ENCODE measurements at places on chromosomes 2 and 18.
A peak's percentile ranks its signal among the peaks of the same experiment; 100 is the strongest.

GRCh38 chr2:1546023-1546591 lies 132.8 kb downstream of the TPO start:
- DNase-seq = no peak

DNA sequence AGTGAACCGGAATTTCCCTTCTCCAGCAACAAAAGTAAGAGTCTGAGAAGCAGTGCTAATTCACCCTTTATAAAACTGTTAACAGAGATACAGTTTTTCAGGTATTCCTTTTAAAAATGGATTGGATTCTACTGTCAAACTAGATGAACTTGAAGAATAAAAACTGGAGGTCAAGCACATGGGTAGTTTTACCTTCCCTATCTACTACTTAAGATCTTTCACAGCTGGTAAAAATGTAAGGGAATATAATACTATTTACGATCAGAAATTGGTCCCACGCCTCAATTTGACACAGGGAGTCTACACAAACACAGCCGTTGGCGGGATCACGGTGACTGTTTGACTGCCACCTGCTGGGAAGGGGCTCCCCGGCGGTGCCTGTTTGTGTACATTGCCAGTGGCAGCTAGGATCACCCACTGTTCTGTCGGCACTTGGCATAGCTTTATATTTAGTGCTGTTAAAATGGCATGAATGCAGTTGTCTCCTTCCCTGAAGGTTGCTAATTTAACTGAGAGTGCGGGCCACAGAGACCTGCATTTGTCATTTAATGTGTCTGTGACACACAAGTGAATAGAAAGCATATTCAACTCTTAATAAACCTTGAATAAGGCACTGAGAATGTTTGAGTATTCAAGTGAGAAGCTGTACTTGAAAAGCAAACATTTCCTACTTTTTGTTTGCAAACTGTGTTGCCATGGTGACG lies 59.5 kb downstream of the ABCG8 start:
- DNase-seq = no peak

DNA sequence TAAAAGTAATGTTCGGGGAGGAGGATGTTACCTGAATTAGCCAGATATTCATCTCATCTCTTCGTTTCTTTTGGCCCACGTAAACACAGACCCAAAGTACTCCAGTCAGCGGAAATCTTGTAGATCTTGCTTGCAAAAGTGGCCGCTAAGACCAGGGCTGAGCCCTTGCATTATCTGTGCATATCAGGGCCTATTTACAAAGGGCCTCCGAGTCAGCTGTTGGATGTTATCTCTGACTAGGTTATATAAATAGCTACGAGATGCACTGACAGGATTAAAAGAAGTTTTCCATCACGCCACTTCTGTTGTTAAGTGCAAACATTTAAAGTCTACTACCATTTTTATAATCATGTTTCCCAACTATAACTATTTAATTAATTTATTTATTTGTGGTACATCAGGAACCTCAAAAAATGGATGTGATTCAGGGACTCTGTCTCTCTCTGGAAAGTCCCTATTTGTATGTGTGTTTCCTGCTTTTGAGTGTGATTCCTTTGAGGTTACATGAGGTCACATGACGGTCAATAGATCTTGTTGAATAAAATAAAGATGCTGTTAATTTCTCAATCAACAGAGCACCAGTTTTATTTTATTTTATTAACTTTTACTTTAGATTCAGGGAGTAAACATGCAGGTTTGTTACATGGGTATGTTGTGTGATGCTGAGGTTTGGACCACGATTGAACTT lies 46.8 kb upstream of the MBOAT2 start:
- DNase-seq = no peak

- no peak for DNase-seq
Observed at GRCh38 chr2:74385396-74385795, 5.3 kb upstream of the DCTN1 start.

GRCh38 chr2:69036926-69037325 lies 23.9 kb downstream of the ANTXR1 start:
- DNase-seq = no peak

DNA sequence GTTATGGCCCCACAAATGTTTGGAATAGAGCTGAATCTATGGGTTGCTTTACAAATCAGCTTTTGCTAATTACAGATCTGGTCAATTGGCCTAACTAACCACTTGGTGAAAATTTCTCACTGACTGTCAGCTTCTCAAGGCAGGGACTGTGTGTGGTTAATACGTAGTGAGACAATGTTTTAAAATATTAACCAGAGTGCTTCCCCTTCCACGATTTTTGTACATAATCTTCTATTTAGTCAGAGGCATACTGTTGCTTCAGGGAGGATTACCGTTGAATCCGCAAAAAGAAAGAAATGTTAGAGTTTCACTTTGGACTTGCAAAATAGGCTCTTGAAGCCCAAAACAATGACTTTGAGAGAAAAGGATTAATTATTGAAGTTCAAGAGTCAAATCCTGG lies 14.9 kb upstream of the KCNS3 start:
- DNase-seq = no peak

DNA sequence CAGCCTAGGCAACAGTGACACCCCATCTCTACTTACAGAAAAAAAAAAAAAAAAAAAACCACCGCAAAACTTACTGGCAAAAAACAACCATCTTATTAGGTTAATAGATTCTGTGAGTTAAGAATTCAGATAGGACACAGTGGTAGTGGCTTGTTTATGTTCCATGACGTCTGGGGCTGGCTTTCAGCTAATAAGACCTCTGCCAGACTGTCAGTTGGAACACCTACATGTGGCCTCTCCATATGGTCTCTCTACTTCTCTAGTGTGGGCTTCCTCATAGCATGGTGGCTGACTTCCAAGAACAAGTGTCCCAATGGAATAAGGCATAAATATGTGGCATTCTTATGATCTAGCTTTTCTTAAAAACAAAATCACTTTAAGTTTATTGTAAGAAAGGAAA lies 94.0 kb upstream of the OTX1 start:
- DNase-seq = no peak

DNA sequence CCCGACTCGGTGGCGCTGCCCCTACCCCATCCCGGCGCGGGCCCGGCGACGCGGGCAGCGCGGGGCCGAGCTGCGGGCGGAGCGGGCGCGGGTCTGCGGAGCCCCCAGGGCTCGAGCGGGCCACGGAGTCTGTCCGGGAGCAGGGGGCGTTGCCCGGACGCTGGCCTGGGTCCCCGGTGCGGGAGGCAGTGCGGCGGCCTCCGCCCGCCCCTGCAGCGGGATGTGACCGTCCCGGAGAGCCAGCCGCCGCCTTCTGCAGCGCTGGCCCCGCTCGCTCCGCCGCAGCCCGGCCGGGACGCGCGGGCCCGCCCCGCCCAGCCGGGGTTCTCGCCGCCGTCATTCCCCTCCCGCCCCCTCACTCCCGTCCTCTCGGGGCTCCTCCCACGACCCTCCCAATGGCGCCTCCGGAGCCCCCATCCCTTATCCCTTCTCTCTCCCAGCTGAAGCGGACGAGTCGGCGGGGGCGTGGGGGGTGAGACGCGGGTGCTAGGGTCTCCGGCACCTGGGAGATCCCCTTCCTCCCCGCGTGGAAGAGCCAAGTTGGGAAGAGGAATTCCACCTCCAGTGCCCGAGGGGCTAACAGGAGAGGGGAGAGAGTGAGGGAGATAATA lies at the start of gene FNDC4:
TSS of gene FNDC4 (minus strand) at position 257 of the 611 bp plus-strand sequence. CDS start 521 bp downstream, outside the sequence.
- DNase-seq = no peak

- no peak for DNase-seq
Observed at GRCh38 chr2:133676392-133677130, 108.3 kb upstream of the NCKAP5 start.

GRCh38 chr2:10775021-10775780 lies 37.4 kb downstream of the PDIA6 start:
- no peak for DNase-seq

DNA sequence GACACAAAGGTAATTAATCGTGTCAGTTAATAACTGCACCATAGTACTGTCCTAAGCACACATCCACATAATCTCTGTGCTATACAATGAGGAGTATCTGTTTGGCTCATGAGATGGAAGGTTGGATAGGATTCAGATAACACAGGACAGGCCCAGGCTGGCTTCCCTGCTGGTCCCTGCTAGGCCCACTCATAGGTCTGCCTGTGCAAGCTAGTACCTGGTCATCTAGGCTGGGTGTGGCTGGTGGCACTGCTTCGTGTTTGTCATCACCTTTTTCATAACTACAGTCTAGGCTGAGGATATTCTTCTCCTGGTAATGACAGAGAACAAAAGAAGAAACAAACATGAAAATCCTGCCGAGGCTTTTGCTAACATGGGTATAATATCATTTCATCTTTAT lies 392.8 kb downstream of the TRIB2 start:
- no peak for DNase-seq

DNA sequence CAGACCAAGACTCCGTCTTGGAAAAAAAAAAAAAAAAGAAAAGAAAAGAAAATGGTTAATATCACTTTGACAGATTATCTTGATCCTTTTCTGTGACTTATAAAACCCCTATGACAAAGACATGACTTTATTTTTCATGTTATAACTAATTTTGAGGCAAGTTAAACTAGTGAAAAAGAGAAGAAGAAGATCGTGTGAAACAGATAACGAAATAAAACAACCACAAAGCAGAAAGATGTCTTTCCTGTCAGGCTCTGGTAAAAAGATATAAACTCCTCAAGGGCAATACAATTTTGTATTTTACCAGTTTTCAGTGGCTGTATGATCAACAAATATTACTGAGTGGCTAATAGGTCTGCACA lies 13.4 kb upstream of the RBMS1 start:
- no peak for DNase-seq

- no peak for DNase-seq
Observed at GRCh38 chr18:22985250-22985649, 52.1 kb downstream of the RBBP8 start.

GRCh38 chr18:59357928-59358327 lies 1.1 kb downstream of the LMAN1 start:
- DNase-seq = no peak

GRCh38 chr2:74502720-74503505 lies 3.5 kb upstream of the LBX2 start:
- DNase-seq = peak; percentile 64

- DNase-seq = no peak
Observed at GRCh38 chr2:108182489-108182888, 57.3 kb upstream of the SULT1C3 start.

- no peak for DNase-seq
Observed at GRCh38 chr2:144067506-144067905, 452.4 kb downstream of the ZEB2 start.

DNA sequence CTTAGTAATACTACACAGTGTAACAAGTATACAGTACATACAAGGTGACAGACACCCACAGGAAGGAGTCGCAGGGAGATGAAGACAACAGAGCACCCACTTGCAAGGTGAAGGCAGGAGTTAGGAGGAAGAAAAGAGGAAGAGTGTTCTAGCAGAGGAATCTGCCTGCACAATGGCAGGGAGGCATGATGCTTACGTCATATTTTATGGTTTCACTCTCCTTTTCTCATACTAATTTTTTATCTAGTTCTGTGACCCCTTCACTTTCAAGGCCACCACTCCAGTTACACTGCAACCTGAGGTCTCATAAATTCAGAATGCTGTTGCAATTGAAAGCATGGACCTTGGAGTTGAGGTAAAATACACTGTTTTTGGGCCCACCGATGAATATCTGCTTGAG lies 331.7 kb downstream of the MEIS1 start:
- DNase-seq = no peak

- no peak for DNase-seq
Observed at GRCh38 chr2:104741860-104742259, 112.1 kb upstream of the POU3F3 start.

DNA sequence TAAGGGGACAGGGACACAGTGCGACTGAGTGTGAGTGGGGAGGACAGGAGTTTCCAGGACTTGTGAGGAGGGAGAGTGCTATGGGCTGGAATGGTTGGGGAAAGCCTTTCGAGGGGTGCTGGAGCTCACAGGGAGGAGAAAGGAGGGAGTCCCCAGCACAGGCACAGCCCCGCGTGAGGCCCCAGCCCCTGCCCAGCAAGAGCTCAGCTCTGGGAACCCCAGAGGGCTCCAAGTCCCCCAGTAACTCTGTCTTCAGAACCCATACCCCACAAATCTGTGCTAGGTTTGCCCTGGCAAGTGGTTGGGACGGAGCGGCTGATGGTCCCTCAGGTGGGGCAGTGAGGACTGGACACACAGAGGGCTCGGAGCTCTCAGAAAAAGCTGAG lies 75.4 kb downstream of the SFXN5 start:
- DNase-seq = no peak

DNA sequence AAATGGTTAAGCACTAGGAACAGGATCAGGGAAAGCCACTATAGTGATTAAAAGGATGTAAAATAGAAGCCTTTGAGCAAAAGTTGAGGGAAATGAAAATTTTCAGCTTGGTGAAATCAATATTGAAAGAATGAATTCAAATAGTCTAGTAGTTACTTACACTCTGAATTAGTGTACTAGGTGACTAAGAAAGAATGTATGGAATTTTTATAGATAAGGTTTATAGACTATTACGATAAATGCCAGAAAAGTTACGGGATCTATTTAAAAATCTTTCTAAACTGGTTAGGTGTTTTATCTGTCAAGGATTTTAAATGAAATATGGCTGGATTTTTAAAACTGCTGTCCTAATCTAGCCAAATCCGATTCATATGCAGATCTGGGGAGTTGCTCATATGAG lies 208.6 kb downstream of the MYO3B start:
- no peak for DNase-seq

- no peak for DNase-seq
Observed at GRCh38 chr18:39053571-39053970, 1488.0 kb upstream of the CELF4 start.

DNA sequence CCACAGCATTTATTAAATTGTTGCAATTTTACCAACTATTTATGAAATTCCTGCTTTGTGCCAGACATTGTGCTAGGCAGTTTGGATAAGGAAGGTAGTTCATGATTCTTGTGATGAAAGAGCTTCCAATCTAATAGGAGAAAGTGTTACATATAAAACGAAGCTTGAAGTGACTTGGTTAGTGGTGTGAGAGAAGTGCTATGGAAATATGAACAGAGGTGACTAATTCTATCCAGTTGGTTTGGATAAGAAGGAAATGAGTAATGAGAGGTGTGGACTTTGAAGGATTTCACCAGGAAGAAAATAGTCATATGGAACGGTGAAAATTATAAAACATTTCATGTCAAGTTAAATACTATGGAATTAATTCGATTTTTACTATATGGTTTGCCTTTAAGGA lies 48.6 kb downstream of the EML6 start:
- no peak for DNase-seq

DNA sequence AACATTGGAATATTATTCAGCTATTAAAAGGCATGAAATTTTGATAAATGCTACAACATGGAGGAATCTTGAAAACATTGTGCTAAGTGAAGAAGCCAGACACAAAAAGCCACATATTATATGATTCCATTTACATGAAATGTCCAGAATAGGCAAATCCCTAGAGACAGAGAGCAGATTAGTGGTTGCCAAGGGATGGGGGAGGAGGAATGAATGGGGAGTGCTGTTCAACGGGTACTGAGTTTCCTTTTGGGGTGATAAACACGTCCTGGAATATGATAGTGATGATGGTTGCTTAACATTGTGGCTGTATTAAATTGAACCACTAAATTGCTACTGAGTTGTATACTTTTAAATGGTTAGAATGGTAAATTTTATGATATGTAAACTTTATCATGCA lies 8.9 kb upstream of the TWSG1 start:
- no peak for DNase-seq

DNA sequence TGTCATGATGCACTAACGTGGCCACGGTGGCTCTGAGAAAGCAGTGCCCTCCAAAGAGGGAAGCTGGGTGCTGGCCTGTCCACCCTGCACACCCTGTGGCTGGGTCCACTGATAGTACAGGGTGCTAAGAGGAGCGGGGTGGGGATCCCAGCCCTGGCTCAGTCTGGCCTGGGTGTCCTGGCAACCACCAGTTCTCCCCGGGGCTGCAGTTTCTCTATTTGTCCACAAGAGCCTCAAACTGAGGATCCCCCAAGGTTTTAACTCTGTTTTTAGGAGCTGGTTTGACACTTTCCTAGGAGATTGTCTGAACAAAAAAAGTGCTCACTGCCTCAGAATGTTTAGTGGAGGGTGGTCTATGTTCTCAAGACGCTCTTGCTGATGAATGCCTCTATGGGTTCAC lies 29.0 kb downstream of the EDAR start:
- no peak for DNase-seq
